Stimulated activated CD4-positive, alpha-beta T cell treated with anti-CD3 and anti-CD28 coated beads, TNF-alpha, amount 100 ng/mL, for 4 hours (primary cell): ENCODE measurements at places on chromosomes 1 and 21.
A peak's percentile ranks its signal among the peaks of the same experiment; 100 is the strongest.

DNA sequence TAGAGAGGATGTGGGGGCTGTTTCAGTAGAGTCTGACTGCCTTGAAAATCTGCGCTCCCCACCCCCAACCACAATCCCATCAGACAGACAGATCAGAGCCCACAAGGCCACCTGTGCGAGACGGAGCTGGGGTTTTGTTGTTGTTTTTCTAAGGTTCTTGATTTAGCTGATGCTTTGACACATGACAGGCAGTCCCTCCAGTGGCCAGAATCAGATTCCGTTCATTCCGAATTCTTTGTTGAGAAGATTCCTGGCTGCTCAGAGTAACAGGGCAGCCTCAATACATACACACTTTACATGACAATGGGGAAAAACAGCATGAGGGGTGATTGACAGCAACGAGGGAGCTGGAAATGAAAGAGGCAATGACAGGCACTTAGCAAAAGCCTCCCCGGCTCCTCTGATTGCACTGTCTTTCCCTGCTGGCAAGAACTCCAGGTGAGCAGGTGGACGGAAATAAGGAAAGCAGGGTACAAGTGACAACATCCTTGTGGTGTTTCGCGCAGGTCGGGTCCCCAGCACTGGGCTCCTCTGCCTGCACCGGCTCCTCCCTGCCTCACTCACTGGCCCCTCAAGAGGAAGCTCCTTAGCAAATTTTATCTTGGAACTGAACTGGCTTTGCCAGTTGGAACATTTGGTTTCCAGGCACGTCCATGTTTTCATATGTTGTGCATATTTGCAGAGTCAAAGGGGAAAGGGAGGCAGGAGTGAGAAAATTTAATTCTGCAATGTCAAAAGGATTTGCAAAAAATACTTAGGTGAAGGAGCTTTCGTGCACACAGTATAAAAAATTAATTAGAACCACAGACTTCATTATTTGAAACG is 148.7 kb downstream of the PGBD5 start:
- DNase-seq: no peak

GRCh38 chr1:24714859-24715520 is 30.3 kb upstream of the CLIC4 start:
- DNase-seq: no peak

- no peak for DNase-seq
Observed at GRCh38 chr21:44615911-44616590, 4.2 kb downstream of the KRTAP10-8 start.

GRCh38 chr21:34668803-34669148 is at the start of gene CLIC6:
CLIC6 (plus strand) TSS chr21:34668994; CDS start chr21:34669389, 395 bp downstream.
- DNase-seq: no peak

- no peak for DNase-seq
Observed at GRCh38 chr1:235009074-235009473, 119.6 kb downstream of the TOMM20 start.

DNA sequence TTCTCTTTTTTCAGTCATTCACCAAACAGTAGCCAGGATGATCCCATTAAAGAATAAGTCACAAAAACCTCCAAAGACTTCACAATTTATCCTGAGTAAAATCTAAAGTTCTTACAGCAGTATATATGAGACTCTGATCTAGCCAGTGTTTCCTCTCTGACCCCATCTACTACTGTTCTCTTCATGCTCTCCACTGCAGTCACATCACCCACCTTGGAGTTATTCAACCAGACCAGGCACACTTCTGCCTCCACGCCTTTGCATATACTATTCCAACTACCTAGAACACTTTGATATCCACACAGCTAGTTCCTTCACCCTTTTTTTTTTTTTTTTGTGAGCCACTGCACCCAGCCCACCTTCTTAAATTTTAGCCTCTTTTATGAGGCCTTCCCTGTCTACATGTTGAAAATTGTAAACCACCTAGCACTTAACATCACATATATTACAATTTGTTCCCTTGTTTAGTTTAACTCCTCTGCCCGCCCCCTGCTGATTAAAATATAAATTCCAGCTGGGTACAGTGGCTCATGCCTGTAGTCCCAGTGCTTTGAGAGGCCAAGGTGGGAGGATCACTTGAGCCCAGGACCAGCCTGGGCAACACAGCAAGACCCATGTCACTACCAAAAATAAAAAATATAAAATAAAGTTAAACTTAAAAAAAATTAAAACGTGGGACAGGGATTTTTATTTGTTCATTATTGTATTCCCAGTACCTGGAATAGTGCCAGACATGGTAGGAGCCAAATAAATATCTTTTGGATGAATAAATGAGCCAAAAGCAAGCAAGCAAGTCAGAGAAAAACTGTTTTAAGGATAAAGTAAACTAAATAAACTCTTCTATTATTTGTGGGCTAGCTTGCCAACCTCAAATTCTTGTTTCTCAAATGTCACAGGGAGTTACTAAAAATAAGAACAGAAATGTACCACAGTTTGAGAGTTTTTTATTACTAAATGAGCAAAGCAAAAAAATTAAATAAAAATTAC is 35.2 kb upstream of the MUTYH start:
- DNase-seq: no peak

DNA sequence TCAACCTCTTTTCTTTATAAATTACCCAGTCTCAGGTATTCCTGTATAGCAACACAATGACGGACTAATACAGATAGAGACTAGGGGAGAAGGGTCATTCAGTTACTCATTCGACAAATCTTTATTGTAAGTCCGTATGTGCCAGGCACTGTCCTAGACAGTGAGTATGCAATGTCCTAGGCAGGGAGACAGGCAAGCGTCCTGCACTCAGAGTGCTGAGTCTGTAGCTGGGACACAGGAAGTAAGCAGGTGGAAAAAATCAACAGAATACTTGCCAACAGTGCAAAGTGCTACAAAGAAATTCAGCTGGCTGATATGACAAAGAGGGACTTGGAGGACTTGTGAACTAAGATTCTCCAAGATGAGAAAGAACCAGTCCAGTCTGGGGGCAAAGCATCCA is 92.2 kb upstream of the ZBTB40 start:
- no peak for DNase-seq

GRCh38 chr21:18545908-18546307 is 142.3 kb upstream of the TMPRSS15 start:
- DNase-seq: no peak

DNA sequence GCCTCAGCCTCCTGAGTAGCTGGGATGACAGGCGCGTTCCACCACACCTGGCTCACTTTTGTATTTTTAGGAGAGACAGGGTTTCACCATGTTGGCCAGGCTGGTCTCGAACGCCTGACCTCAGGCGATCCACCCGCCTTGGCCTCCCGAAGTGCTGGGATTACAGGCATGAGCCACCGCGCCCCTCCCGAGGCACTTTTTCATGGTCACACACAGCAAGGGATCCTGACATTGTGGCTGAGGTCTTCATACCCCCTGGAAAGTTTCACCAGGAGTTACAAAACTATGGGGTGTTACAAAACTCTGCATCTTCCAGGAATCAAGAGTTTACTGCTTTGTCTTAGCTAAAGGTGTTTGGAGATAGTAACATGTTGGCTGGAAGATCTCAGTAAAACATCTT is 234.3 kb upstream of the TMEM51 start:
- no peak for DNase-seq

DNA sequence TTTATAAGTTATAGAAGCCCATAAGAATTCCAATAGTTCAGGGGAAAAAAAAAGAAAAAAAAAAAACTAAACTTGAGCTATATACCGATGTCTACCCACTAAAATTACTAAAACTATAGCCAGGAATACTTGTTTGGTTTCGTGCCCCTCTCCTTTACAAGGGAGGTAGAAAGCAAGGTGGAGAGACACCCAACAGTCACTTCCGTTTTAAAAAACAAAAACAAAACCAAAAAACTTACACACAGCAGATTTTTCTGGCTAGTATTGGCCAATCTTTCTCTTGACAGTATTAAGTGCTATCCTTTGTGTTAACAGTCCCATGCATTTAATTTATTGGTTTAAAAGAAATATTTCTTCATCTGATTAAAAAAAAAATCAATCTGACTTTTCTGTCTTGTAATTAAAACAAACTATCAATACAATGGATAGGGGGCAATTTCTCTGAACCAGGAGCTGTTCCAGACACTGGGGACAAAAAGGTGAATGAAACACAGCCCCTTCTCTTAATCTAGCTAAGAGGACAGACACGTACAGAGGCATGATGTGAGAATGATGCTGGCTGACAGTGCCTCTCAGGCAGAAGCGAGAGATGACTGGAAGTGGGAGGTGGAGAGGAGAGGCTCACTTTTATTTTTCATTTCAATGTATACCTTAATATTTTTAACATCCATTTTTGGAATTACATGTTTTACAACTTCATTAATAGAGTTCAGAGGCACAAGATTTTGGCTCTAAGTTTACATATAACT is 214.8 kb downstream of the RERE start:
- DNase-seq: no peak

DNA sequence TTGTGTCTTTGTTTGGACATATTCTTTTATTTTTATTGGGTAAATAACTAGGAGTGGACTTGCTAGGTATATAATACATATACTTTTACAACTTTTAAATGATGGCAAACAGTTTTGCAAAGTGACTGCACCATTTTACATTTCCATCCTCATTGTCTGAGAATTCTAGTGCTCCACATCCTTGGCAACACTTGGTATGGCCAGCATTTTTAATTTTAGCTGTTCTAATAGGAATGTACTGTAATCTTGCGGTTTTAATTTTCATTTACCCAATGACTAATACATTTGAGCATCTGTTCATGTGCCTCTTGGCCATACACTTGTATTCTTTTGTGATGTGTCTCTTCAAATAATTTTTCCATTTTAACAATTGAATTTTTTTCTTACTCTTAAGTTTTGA is 37.0 kb upstream of the ATP6V1G3 start:
- no peak for DNase-seq

DNA sequence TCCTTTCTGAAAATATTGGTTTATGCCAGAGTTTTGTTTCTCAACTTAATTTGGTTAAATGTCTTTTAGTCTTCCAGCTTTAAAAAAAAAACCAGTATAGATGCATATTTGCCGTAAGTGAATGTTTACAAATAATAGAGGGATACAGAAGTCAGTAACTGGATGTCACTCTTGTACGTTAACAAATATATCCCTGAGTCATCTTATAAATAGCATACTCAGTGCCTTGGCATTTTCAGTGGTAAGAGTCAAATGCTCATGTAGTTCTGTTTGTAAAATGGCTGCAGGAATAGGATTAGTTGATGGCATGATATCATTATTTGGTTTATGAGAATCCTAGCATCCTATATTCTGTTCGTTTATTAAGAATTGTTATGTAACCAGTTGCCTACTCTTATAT is 55.4 kb downstream of the SPEN start:
- no peak for DNase-seq

DNA sequence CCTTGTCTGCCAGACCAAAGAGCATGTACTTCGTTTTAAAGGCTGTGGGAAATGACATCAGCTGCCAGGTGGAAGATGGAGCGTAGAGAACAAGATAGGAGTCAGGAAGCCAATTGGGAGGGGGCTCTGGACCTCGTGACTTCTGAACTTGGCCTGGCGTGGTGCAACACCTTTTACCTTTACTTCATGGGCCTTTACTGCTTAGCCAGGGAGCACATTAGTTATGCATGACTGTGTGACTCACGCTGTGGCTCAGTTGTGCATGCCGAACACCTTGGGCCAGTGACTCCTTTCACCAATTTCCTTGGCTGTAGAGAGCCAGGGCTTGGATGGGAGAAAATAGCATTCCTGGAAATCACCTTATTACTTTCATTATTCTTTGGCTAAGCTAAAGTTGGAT is 7.2 kb downstream of the XCL1 start:
- DNase-seq: no peak

DNA sequence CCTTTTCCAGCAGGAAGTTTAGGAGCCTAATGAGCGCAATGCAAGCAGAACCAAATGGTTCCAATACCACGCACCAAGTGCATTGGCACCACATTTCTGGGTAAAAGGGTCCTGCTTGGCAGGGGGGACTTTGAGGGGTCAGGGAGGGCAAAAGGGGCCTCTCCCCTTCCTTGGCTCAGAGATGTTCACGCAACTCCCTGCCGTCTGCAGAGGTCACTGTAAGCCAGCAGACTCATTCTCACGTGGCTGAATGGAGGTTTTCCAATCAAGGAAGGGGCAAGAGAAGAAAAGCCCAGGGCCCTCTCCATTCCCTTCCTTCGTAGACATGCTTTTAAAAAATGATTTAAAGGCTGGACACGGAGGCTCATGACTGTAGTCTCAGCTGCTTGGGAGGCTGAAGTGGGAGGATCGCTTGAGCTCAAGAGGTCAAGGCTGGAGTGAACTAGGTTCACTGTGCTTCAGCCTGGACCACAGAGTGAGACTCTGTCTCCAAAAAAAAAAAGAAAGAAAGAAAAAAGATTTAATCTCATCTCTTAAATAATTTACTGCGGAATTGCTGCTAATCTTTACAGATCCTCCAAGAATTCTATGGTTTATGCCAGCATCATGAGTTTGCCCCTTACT is 80.3 kb downstream of the RUNX3 start:
- DNase-seq: no peak

- DNase-seq: no peak
Observed at GRCh38 chr1:225860876-225861441, 21.2 kb downstream of the TMEM63A start.

DNA sequence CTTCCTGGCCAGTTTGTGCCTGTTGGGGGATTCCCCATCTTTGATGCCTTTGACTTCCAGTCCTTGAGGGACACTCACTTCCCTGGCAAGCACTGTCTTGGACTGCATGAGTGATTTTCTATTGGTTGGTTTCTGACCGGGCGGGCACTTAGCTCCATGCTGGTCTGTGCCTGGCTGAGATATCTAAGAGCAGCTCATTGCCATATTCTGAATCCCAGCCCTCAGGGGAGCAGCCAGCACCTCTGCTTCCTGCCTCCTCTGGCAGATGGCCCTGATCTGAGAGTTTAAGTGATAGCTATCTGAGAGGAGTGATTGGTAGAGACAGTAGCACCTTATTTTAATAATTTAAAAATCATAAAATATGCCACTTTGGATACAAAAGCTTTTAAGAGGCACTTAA is 52.5 kb downstream of the DISC1 start:
- no peak for DNase-seq

DNA sequence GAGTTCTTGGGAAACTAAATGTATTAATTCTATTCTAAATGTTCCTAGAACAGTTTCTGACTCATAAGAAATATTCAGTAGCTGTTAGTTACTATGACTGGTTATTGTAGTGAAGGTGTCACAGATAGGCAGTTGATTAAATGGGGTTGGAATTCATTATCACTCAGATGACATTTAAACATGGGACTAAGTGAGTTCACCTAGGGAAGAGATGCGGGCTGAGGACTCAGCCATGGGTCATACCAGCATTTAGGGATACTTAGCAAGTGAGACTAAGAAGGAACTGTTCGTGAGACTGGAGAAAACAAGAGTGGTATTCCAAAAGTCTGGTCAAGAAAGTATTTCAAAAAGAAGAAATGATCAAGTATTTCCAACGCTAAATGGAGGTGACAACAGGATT is 125.1 kb upstream of the ADGRL4 start:
- no peak for DNase-seq

GRCh38 chr1:2412395-2412772 is at the start of gene PEX10:
PEX10 (minus strand) TSS chr1:2412564; CDS start chr1:2412502, 62 bp downstream.
- peak; percentile 100 for DNase-seq

- no peak for DNase-seq
Observed at GRCh38 chr1:160157174-160157573, 5.8 kb downstream of the ATP1A4 start.

DNA sequence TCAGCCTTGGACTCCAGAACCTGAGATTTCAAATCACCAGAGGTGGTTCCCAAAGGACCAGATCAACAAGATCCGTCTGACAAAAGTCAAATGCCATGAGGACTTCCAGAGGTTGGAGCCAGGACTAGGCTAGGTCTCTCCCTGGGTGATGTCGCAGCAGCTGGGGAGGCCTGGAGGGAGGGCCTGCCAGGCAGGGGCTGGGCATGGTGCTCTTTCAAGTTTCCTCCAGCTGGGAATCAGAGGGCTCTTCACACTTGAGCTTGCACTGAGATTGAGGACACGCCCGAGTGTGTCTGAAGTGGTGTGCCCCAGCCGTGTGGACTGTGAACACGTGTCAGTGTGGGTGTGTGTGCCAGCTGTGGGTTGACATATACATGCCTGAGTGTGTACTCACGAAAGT is 21.3 kb upstream of the RSPO1 start:
- DNase-seq: no peak
